ENCODE measurements at places on chromosomes 2 and 18.

DNA sequence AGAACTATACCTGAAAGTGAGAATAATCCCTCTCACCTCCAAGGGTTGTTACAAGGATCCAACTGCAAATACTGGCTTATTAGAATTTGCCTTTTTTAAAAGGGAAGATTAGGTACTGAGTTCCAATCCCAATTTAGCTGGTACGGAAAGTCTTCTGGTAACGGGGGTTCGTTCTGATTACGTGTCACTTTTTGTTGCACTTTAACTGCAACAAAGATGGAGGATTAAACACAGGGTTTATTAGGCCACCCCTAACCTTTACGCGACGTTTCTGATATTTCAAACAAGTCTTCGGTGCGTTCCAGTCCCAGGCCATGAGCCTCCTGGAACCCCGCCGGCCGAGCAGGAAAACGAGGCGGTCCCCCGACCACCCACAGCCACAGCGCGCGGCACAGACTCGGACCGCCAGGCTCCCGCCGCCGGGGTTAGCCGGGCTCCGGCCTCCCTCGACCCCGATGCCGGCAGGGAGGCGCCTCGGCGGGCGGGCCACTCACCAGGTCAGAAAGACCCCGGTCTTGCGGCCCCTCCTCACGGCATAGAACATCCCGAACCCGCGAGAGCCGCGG lies 411 bp downstream of the RNASEH1 start:
- no peak for DNase-seq

GRCh38 chr2:187117483-187117882 lies 268.5 kb upstream of the ZSWIM2 start:
- no peak for DNase-seq

GRCh38 chr2:31255911-31256571 lies 22.1 kb downstream of the EHD3 start:
- DNase-seq = no peak

DNA sequence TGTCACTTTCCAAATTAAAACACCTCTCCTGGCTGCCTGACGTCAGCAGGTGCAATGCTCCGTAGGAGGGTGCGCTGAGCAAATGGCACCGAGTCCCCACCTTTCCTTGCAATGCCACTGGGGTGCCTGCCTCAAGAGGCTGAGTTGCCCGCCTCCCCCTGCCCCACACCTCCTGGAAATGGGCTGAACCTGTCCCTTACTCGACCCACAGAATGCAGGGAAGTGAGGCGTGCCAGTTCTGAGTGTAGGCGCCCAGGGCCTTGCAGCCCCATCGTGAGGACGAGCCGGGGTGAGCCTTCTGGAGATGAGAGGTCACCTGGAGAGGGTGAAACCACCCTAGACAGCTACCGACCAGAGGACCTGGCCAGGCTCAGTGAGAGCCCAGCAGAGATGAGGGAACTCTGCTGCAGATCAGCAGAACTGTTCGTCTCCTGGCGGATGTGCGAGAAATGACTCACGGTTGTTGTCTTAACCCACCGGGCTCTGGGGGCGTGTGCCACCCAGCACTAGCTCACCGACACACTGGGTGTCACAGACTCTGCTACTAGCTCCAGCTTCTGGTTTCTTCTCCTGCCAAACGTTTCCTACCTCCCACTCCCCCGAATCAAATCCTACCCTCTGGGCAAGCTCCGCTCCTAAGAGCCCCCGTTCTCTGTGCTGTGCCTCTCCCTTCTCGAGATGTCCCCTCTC lies 168.7 kb upstream of the HDAC4 start:
- peak; percentile 16 for DNase-seq

GRCh38 chr2:107361751-107362381 lies 464.8 kb upstream of the RGPD4 start:
- no peak for DNase-seq

DNA sequence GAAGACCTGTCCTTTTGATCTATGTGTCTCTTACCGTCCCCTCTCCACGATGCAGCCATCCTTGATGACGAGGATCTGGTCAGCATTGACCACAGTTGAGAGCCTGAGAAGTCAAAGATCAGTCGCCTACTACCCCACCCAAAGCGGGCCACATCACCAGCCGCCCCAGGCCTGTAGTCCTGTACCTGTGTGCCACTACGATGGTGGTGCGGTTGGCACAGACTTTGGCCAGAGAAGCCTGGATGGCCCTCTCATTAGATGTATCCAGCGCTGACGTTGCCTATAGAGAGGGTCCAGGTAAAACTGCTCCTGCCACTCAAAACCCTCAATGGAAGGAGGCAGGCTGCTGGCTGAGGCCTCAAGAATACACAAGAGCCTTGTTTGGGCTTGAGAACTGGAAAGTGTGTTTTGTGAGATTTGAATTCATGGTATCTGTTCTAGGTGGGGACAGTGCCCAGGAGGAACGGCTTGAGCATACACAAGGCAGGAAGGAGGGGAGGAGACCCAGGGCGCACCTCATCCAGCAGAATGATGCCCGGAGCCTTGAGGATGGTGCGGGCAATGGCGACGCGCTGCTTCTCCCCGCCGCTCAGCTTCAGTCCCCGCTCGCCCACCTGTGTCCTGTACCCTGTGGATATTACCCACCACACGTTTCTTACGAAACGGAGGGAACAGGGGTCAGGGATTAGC lies 3.8 kb downstream of the ZFAND2B start:
- DNase-seq = no peak

- DNase-seq = no peak
Observed at GRCh38 chr2:152354069-152354755, 19.2 kb downstream of the FMNL2 start.

DNA sequence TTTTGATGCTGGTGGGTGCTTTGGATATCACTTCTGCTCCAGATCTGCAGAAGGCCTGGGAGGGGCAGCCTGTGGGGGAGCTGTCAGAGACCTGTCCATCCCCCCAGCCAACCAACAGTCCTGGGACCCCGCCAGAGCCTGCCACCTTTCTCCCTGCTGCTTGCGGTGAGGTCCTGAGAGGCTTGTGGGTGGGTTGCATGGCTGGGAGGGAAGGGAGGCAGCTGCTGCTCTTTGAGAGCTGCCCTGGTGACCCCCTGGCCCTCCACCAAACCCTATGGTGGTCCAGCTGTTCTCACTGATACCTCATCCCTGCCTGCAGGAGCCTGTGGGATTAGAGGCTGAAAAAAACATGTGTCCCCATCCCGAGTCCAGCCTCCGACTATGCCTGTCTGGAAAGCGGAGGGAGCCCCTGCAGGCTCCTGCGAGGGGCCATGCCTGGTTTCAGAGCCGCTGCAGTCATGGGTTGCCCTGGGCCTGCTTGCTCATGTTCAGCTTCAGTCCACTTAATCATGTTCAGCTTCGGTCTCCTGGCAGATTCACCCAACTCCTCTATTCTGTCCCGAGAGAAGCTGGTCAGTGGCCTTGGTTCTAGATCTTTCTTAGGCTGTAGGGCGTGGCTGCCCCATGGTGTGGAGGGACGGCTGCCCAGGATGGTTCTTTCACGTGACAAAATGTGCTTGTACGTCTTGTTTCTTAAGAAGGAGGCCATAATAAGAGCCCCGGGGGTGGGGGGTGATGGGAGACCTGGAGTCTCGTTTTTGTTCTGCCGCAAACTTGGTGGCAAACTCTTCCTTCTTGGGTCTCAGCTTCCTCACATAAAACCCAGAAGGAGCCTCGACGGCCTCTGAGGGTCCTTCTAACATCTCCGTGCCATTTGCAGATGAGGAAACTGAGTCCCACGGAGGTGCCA lies 98.5 kb downstream of the CTIF start:
- DNase-seq = no peak

- no peak for DNase-seq
Observed at GRCh38 chr2:157420771-157421323, 23.0 kb downstream of the CYTIP start.

DNA sequence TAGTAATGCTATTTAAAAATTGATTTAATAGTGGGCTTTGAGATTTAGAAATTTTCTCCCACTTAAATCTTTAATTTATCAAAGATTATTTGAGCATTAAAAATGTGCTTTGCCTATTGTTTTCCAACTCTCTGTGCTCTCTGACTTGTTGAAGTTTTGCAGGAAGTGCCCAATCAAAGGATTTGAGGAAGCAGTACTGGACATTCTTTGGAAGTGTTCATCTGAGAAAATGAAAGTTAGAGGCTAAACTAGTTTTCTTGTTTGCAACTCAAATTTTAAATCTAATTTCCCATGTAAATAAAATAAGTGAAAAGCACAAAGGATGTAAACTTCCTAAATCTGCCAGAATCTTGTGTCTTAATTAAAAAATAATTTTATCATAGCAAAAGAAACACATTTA lies 89.1 kb downstream of the CAMKMT start:
- DNase-seq = no peak

DNA sequence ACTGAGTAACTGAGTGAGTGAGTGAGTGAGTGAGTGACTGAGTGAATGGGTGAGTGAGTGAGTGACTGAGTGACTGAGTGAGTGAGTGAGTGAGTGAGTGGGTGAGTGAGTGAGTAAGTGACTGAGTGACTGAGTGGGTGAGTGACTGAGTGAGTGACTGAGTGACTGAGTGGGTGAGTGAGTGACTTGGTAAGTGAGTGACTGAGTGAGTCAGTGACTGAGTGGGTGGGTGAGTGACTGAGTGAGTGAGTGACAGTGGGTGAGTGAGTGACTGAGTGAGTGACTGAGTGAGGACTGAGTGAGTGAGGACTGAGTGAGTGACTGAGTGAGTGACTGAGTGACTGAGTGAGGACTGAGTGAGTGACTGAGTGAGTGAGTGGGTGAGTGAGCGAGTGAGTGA lies 13.9 kb downstream of the MAL start:
- DNase-seq = no peak

- no peak for DNase-seq
Observed at GRCh38 chr2:56806924-56807323, 623.1 kb downstream of the CCDC85A start.

- no peak for DNase-seq
Observed at GRCh38 chr2:38064801-38065501, 11.0 kb downstream of the CYP1B1 start.

GRCh38 chr2:96240341-96241038 lies 25.3 kb downstream of the TMEM127 start:
- DNase-seq = no peak

DNA sequence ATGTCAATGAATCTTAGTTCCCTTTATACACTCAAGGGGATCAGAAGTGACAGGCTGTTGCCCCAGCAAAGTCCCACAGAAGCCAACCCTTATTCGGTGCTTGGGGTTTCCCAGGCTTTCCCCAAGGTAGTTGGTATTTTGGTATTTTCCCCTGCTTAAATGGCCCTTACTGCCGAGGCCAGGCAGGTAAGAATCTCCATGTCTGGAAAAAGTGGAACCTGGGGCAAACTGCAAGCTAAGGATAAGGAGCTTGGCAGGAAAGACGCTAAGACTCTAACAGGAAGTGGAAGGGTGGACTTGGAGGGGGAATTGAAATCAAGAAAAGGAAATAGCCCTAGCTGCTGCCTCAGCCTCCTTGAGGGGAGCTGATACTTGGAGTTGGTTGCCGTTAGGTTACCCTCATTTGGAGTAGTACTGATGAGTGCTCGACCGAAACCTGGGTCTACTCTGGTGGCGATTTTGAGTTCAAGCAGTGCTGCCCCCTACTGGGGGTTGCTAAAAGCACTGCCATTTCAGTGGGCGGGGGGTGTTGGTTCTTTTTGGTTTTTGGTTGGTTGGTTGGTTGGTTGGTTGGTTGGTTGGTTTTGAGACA lies 3.3 kb upstream of the GPBAR1 start:
- peak; percentile 62 for DNase-seq

DNA sequence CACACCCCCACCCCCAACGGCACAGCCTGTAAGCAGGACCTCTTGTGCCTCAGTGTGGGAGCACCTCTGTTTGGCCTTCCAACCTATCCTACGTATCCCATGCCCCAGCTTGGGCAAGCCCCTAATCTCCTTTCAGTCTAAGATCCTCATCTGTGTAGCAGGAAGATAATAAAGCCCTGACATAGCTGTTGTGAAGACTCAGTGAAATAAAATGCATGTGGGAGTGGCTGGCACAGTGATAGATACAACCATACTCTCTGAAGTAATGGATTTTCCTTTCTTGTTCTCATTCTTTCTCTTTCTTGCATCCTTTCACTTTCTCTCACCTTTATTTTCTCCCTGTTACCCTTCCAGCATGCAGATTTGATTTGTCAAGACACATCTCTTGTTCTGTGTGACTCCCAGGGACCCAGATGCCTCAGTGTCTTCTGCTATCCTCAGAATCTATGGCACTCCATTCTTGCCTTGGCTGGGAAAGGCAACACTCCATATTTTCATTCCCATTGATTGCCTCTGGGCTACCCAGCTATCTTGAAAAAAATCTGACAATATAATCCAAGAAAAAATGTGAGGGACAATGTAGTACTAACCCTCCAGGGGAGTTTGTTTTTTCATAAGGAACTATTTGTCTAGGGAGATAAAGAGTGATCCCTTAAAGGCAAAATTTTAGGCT lies 207.2 kb upstream of the SETBP1 start:
- no peak for DNase-seq

- DNase-seq = no peak
Observed at GRCh38 chr2:18073601-18074000, 195.1 kb downstream of the KCNS3 start.

DNA sequence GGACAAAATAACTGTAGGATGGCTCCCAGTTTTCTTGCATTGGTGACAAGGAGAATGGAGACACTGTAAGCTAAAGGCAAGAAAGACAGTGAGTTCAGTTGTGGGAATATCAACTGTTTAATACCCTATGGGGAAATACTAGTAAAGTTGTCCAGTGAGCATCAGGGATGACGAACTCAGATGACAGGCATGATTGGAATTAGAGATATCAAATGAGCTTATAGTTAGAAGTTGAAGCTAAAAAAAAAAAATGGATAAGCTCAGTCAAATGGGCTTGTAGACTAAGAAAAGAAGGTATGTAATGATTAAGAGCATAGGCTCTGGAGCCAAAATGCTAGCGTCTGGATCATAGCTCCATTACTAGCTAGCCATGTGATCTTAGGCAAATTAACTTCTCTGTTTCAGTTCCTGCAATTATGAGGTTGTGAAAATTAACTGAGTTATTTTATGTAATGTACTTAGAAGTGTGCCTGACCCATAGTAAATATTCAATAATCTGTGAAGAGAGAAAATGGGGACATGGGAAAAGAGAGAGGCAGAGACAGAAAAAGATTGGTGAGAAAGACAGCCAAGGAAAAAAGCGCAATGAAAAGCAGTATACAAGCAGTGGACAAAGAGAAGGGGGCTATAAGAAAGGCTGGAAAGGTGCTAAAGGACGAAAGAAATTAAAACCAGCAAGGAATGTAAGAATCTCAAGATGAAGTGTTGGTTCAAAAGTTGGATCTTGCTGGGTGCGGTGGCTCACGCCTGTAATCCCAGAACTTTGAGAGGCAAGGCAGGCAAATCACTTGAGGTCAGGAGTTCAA lies 95.7 kb upstream of the SLC39A10 start:
- DNase-seq = no peak

- peak; percentile 57 for DNase-seq
Observed at GRCh38 chr2:219509780-219510511, 4.3 kb upstream of the ASIC4 start.

GRCh38 chr2:102508863-102509262 lies 35.8 kb downstream of the SLC9A4 start:
- no peak for DNase-seq

- no peak for DNase-seq
Observed at GRCh38 chr2:133508546-133509165, 59.6 kb downstream of the NCKAP5 start.

DNA sequence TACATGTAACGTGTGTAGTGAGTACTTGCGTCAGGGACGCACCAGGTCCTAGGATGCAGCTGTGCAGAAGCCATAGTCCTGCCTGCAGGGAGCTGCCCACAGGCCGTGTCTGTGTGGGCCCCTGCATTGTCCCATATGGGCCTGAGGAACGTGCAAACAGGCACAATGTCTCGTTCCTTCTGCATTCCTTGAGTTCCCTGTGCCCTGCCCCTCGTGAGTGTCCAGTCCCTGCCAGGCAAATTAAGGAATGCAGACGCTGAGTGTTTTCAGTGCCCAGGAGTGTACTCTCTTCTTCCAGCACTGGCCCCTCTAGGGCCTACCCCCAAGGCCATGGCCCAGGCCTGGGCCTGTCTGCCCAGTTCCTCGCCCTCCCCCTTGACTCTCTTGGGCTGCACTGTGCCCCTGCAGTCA lies 61.8 kb downstream of the FAM168B start:
- DNase-seq = no peak
